Activated gamma-delta T cell treated with Interleukin-2 at 50 U/mL for 16 hours (primary cell): ENCODE measurements at places on chromosomes 11 and 22.

DNA sequence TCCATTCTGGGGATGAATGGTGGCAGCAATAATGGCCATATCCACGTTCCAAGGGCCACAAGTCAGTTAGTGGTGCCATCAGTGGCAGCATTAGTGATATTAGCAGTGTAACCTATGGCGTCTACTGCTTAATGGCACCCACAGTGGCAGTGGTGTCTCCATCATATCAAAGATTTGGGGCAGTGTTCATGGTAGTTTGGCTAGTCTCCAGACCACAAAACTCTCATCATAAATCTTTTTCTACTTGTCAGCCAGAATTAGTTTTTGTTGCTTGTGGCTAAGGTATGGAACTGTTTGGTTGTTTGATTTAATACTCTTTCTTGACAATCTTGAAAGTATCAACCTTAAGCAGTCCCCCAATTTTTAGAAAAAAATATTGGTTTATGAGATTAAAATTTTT is 45.1 kb upstream of the DEUP1 start:
- no peak for DNase-seq

GRCh38 chr11:611001-611996 is 4.5 kb downstream of the IRF7 start:
- DNase-seq = no peak

DNA sequence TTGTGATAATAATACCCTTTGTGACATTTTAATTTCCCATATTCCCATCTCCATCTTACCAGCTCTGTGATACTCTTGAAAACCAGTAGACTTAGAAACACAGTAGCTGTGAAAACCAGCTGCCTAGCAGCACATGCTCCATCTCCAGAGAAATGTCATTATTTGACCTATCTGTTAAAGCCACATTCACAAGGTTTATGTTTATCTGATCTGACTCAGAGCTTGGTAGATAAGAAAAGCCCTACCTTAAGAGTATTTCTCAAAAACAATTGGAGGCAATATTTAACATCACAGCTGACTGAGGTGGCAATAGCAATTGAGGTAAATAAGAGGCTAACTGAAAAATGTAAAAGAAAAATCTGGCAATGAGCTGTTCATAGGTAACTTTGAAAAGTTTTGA is 8.1 kb upstream of the ANO3 start:
- DNase-seq = no peak

- DNase-seq = no peak
These were observed 758.3 kb downstream of the NELL1 start for GRCh38 chr11:21427726-21428125.

DNA sequence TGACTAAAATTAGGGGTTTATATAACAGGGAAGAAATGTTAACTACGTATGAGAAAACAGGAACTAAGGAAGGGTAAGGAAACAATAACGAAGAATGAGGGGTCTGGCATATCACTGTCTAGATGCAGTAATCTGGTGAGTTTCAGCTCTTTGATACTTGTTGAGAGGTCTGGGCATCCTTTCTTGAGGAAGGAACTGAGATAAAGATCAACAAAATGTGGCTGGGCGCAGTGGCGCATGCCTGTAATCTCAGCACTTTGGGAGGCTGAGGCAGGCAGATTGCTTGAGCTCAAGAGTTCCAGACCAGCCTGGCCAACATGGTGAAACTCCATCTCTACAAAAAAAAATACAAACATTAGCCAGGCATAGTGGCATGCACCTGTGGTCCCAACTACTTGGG is 2.7 kb downstream of the DCDC1 start:
- no peak for DNase-seq

GRCh38 chr11:130652671-130653335 is 204.4 kb downstream of the ADAMTS15 start:
- DNase-seq = no peak

DNA sequence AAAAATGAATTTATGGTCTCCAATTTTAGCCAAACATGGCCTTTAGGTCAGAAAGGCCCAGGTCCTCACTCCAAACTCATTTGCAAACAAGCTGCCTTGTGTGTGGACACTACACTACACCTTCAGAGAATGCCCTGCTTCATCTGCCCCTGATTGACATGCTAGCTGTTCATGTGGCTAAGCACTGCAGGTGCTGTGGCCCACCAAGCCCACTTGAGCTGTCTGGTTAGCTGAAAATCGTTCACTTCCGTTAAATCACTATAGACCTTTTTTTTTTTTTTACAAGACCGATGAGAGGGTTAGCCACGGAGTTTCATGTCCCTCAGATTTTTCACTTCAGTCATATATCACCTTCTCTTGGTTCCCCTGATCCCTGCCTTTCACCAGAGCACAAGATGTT is 39.3 kb downstream of the NF2 start:
- DNase-seq = no peak

- no peak for DNase-seq
These were observed 27.8 kb upstream of the ANO5 start for GRCh38 chr11:22165087-22165486.

DNA sequence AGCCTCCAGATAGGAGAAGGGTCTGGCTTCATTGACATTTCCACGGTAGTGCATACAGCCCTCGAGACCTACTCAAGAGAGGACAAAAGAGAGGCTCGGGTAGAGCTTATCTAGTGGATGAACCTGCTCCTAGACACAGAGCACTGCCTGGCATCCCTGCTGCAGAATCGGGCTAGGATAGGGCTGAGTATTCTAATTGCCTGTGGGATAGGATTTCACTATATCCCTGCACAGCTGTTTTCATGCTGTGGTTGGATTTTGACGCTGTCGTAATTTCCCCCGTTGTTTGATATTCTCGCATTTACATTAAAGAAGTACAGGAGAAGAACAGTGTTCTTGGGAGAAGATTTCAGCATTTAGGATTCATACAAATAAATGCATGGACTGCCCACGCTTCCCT is 107.8 kb downstream of the KIRREL3 start:
- DNase-seq = no peak

GRCh38 chr22:44108806-44109385 is 71.8 kb upstream of the PARVG start:
- no peak for DNase-seq

GRCh38 chr11:64181506-64182411 is 4.2 kb upstream of the STIP1 start:
- peak; percentile 16 for DNase-seq

GRCh38 chr22:30909306-30909705 is 59.3 kb downstream of the MORC2 start:
- DNase-seq = no peak

DNA sequence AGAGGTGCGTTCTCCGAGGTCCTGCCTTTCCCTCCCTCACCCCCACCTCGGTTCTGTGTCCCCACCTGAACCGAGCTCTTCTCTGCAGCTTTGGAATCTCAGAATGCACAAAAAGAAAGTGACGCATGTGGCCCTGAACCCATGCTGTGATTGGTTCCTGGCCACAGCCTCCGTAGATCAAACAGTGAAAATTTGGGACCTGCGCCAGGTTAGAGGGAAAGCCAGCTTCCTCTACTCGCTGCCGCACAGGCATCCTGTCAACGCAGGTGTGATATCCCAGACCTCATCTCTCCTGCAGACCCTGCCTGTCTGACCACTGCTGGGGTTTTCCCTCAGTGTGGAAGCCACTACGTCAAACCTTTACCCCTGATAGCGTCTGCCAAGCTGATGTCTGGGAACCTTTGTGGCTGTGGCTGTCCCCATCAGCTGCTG is 13.9 kb downstream of the ACP2 start:
- peak; percentile 49 for DNase-seq

GRCh38 chr11:75518771-75519653 is 6.7 kb downstream of the GDPD5 start:
- no peak for DNase-seq

- peak; percentile 24 for DNase-seq
These were observed 28.2 kb downstream of the DBX1 start for GRCh38 chr11:20131788-20132666.

DNA sequence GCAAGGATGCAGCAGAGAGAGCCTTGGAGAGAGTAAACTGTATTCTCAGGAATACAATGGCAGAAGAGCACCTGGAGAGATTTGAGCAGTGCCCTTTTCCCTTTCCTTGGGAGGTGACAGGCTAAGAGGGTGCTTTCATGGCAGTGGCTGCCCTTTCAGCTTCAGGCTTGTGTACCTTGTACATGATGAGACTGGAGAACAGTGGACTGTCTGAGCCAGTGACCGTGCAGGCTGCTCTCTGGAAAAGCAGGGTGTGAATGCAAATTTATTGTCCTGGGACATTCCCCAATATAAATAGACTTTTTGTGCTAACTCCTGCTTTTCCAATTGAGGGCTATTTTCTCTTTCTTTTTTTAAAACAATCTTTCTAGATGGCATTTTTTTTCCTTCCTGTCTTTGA is 99.3 kb downstream of the TRIM44 start:
- no peak for DNase-seq

- DNase-seq = no peak
These were observed 694.8 kb upstream of the CCDC179 start for GRCh38 chr11:23555085-23555484.

- peak; percentile 82 for DNase-seq
These were observed at the start of gene SLC25A22 for GRCh38 chr11:798093-798713. SLC25A22 (minus strand) TSS chr11:798281; CDS start chr11:795006, 3,275 bp downstream.

- DNase-seq = no peak
These were observed 38.9 kb downstream of the OR10A6 start for GRCh38 chr11:7892059-7892699.

- DNase-seq = no peak
These were observed 68.5 kb upstream of the PARVG start for GRCh38 chr22:44112191-44112590.

DNA sequence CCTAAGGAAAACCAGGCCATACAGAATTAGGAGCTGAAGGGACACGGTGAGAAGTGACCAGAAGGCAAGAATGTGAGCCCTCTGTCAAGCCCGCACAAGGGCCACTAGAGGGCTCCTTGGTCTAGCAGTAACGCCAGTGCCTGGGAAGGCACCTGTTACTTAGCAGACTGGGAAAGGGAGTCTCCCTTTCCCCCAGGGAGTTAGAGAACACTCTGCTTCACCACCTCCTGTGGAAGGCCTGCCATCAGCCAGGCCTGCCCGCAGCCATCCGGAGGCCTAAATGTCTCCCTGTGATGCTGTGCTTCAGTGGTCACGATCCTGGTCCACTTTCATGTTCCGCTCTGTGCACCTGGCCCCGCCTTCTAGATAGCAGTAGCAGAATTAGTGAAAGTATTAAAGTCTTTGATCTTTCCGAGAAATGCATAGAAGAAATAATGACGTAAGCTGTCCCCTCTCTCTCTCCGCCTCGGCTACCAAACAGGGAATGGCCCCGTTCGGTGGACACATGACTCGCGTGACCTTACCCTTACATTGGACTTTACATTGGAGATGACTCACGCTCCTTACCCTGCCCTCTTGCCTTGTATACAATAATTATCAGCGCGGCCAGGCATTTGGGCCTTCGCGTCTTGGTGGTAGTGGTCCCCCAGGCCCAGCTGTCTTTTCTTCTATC is 10.7 kb upstream of the GSTP1 start:
- no peak for DNase-seq

DNA sequence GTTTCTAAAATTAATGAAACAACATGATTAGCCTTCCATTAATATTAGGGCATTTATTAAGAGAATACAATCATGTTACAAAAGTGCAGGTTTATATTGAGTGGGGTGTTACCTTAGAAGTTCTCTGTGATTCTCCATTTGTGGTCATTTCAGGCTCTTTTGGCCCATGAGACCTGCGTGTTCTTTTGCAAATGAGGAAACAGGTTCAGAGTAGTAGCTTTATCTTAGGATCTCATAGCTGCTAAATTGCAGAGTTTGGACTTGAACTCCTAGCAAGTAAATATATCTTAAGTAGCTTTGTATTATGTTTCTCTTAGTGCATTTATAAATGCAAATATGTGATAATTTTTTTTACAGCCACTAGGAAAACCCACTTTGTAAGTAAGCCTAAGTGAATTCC is 18.3 kb downstream of the FAR1 start:
- DNase-seq = no peak

DNA sequence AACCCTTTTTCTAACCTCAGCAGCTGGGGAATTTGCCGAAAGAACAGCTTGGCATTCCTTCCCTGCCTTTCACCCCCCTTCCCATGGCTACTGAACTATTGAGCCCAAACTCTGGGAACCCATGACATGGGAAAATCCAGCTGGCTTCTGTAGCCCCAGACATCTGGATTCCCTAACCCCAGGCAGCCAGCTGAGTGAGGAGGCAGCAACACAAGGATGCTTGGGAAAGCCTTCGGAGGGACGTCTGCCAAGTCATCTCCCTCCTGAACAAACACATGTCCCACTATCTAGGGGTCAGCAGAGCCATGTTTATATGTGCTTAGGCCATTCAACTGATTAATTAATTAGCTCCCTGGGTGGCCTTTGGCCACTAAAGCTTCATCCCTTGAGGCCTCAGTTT is 21.6 kb downstream of the LRRC55 start:
- no peak for DNase-seq

GRCh38 chr11:26995701-26996460 is 2.0 kb downstream of the FIBIN start:
- DNase-seq = no peak

DNA sequence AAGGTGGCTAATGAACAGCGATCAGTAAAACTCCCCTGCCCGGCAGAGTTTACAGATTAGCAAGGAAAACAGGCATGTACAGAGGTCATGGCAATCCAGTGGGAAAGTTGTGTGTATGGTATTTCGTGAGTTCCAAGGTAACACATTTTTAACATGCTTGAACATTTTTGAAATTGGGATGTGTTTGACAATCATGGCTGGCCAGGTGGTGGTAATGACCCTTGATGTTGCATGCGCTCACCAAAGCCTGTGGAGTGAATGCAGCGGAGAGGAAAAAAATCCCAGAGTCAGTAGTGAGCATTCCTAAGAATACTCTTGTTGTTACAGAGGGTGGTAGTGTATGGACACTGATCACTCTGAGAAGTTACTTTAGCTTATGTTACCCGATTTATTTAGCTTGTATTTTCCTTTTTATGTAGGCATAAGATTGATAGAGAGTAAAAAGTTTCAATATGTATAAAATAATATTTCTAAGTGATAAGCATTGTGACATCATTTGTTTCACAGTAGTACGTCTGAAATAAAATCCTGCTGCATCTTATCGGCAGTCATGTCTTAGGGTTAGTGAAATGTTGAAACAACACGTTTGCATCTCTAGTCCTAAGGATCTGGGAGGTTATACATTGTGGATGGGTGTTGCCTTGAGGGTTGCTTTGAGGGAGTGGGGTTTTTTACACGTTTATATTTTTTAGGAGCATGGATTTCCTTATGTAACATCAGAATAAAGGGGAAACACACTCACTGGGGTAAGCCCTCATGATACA is 8.7 kb downstream of the TEAD1 start:
- no peak for DNase-seq

DNA sequence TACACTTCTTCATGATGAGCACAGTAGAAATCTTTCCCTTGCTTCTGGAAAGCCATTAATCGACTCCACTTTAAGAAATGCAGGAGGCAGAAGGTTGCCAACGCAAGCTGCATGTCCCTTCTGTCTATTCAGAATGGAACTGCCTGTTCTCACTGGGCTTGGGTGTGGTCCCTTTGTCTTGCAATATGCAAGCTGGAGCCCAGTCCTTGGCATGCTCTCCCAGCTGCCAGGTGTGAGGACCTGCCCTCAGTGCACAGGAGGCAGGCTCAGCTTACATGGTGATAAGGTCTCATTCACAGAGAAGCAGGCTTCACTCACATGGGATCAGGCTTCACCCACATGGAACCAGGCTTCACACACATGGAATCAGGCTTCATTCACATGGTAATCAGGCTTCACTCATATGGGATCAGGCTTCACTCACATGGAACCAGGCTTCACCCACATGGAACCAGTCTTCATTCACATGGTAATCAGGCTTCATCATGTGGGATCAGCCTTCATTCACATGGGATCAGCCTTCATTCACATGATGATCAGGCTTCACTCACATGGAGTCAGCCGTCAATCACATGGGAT is 59.2 kb upstream of the USP47 start:
- DNase-seq = no peak
